Bronchial epithelial cell (primary cell): ENCODE measurements at places on chromosomes 13 and 19. TPM values are rescaled to one million over a fixed set of nuclear protein-coding genes. Genes with fewer than 3 reads are reported as not detected.

- DNase-seq: no peak
These were observed 3.2 kb downstream of the UBAC2 start for GRCh38 chr13:99203601-99204579.

- DNase-seq: no peak
These were observed 5.2 kb upstream of the KBTBD7 start for GRCh38 chr13:41199526-41199925.

- DNase-seq: no peak
These were observed 650.5 kb upstream of the SLC10A2 start for GRCh38 chr13:103716718-103717117.

DNA sequence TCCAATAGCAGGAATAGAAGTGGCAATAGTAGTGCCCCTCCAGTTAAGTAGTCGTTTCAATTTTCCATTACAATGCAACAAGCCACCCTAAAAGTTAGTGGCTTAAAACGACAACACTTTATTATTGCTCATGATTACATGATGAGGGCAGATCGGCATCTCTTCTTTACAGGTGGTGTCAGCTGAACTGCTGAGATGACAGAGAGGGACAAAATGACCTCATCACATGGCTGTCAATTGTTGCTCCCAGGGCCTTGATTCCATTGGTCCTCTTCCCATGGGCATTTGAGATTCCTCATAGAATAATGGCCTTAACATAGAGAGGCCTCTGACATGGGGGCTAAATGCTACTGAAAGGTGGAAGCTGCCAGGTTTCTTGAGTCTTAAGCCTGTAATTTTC, 679.8 kb upstream of the KLHL1 start:
- DNase-seq: no peak

- DNase-seq: no peak
These were observed 155.4 kb downstream of the DCT start for GRCh38 chr13:94323764-94324758.

DNA sequence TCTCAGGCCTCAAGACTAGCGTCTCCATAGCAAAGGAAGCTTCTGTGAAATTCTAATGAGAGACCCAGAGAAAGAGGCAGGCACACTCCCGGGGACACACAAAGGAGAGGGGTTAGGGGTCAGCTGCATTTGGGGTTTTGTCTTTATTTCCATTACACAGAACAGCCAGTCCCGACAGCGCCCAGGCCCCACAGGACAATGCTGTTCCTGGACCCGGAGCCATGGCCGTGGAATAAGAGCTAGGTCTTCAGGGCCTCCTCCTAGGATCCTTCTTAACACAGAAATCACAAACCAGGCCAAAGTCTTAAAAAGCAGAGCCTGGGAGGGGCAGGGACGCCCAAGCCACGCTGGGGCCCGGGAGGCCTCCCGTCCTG, 22.8 kb downstream of the KCTD15 start:
- no peak for DNase-seq

DNA sequence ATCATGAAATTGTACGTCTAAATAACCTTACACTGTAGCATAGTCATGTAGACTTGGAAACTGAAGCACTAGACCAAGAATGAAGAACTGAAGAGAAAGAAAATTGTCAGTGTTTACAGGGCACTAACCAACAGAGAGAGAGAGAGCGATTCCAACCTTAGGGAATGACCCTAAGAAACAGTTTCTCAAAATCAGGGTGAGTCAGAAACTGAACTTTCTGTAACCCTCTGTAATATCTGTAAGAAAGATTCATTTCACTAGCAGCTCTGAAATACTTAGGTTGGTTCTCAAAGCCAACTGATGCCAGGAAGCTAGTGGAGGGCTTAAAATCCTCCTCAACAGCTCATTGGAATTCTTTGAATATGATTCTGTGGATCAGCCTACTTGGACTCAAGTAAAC, 936.9 kb downstream of the EFNB2 start:
- DNase-seq: peak; percentile 14

GRCh38 chr13:33454844-33455705, 169.5 kb upstream of the STARD13 start:
- no peak for DNase-seq

GRCh38 chr19:53463263-53463662, 4.3 kb upstream of the ZNF813 start:
- DNase-seq: no peak

DNA sequence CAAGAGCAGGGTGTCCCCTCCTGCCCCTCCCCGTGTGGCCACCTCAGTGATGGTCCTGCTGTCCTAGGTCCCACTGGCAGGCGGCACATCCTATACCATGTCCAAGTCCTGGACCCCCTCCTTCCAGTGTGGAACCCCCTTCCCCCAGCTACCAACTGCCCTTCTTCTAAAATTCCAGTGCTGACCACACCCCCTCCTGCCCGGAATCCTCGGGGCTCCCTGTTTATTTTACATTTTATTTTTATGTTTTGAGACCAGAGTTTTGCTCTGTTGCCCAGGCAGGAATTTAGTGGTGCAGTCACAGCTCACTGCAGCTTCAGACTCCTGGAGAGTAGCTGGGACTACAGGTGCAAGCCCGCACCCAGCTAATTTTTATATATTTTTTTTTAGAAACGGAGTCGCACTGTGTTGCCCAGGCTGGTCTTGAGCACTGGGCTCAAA, 945 bp upstream of the CPAMD8 start:
- no peak for DNase-seq

GRCh38 chr19:39064405-39064804, 19.8 kb upstream of the ACP7 start:
- DNase-seq: no peak

DNA sequence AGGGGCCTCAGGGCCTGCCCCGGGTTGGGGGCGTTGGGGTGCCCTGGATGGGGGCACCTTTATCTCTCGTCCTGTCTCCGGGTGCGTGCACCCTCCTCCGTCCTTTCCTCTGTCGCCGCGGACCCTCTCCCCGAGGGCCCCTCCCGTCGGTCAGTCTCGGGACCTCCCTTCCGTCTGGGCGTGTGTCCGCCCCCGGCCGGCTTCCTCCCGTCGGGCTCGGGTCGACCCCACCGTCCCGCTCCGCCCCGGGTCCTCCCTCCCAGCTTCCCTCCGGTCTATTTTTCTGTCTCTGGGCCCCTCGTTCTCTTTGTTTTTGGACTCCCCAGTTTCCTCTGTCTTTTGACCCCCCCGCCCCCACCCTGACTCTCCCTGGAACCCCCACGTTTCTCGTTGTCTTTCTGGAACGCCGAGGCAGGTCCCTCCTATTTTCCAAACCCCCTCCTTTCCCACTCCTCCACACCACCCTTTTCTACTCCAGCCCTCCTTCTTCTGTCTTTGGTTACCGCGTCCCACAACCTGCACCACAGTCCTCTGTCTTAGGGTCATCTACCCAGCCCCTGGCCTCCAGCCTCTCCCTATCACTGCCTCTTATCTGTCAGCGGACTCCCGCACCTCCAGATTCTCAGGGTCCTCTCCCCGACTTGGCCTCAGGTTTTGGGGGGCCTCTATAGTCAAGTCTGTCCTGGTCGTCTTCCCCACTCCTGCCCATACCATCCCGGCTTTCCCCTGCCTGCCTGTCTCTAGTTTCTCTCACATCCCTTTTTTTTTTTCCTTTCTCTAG, 757 bp downstream of the EGLN2 start:
- no peak for DNase-seq

DNA sequence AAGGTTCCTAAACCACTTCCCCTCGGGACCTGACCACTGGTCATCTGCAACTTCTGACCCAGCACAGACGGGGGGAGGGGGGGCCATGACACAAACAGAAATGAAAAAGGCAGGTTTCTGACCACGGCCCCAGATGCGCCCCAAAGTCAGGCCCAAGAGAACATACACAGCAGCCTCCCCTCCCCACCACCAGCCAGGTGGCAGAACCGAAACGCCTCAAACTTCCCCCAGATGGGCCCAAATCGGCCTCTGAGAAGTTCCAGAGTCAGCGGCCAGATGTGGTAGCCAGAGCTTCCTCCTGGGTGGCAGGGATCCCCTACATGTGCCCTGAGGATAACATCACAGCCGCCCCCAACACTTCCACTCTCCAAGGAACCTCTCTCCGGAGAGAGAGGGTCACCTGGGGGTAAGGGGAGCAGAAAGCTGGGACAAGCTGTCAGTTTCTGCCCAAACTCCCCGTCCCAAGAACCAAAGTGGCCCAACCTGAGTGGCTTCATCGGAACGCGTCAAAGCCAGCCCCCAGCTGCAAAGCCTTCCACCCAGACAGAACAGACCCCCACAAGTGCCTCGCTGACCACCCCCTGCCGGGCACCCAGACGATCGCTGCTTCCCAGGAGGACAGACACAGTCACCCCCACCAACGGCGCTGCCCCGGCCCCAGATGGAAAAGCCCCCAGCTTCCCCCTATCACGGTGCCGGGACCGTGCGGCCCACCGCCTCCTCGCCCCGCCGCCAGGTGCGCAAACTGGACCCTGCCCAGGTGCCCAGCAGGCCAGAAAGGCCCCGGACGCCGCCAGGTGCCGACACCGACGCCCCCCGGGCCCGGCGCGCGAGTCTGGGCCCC, 800 bp downstream of the ELL start:
- DNase-seq: peak; percentile 4

- DNase-seq: no peak
These were observed 298.3 kb upstream of the DACH1 start for GRCh38 chr13:72165276-72165675.

GRCh38 chr19:11204943-11205349, 7.6 kb upstream of the KANK2 start:
- DNase-seq: no peak

GRCh38 chr13:42393573-42394360, 121.8 kb downstream of the AKAP11 start:
- no peak for DNase-seq

- peak; percentile 17 for DNase-seq
These were observed 1153.7 kb downstream of the PCDH9 start for GRCh38 chr13:66076417-66076816.

DNA sequence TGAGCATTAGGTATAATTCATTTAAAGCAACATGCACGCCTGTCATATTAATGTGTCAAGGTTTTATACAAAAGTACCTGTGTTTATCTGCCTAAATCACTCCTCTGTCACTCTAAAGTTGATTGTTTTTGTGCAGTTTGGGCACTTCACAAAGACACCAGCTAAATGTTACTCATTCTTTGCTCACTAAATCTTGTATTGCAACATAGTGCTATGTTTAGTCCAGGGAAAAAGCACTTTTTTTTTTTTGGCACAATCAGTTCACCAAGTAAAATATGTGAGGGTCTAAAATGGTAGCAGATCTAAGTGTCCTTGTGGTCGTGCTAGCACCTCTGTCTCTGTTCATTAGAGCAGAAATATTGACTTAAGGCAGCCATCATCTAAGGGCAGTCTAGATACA, 2526.7 kb upstream of the PCDH20 start:
- no peak for DNase-seq

GRCh38 chr13:22040810-22041364, 370.0 kb downstream of the FGF9 start:
- peak; percentile 20 for DNase-seq

GRCh38 chr19:4130744-4131438, 7.0 kb upstream of the MAP2K2 start:
- DNase-seq: peak; percentile 69

- DNase-seq: peak; percentile 31
These were observed 109.1 kb downstream of the PCDH9 start for GRCh38 chr13:67120872-67121531.

GRCh38 chr13:21957833-21958232, 287.0 kb downstream of the FGF9 start:
- DNase-seq: no peak

- no peak for DNase-seq
These were observed 91.3 kb downstream of the EDNRB start for GRCh38 chr13:77827332-77827731.

DNA sequence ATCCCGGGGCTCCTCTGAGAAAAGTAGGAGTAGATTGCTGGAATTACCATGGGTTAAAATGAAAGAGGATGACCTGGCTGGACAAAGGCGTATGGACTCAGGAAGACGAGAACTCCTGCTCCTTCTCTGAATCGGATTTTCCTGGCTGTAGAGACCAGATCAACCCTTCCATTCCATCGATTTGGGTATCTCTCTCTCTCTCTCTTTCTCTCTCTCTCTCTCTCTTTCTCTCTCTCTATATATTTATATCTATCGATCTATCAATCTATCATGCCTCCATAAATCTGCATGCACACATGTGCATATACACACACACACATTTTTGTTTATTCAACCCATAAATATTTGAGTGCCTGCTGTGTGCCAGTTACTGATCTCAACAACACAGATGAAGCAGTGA, 234.9 kb downstream of the LMO7 start:
- DNase-seq: no peak

GRCh38 chr13:86870444-86870843, 800.7 kb upstream of the SLITRK5 start:
- DNase-seq: peak; percentile 13

DNA sequence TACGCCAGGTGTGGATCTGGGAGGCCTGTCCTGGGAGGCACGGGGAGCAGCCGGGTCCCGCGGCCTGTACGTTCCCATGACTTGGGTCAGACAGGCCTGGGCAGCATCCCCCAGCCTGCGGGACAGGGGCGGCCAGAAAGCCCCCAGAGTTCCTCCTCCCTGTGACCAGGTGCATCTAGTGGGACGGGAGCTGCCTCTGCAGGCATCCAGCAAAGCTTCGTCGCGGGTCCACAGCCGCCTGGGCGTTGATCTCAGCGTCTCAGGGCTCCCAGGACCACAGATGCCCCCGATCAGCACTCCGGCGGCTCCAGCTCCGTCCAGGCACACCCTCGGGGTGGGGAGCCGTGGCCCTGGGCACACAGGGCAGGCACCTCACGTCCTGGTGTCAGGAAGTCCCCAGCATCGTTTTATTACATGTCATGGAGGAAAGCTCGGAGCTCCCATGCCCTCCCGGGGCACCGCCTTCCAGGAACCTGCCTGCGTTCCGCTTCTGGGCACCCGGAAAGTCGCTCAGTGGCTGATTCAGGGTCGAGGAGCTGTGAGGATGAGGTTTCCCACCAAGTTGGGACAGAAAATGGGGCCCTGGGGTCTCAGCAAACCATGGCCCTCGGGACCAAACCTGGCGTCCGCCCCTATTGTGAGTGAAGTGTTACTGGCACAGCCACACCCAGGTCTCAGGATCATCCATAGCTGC, 1.5 kb upstream of the GZMM start:
- no peak for DNase-seq

- DNase-seq: peak; percentile 18
These were observed 51.5 kb downstream of the SOX21 start for GRCh38 chr13:94660695-94661326.

GRCh38 chr19:43533546-43534304, 737 bp downstream of the ZNF575 start:
- peak; percentile 98 for DNase-seq

- no peak for DNase-seq
These were observed 66.1 kb downstream of the ZNF486 start for GRCh38 chr19:20233105-20233504.

GRCh38 chr19:35225951-35226350, 2.6 kb downstream of the FAM187B start:
- no peak for DNase-seq

GRCh38 chr19:30812099-30812678, 440.0 kb downstream of the ZNF536 start:
- no peak for DNase-seq

PSG11 gene
- not detected in 2 replicates for total RNA-seq

PSG6 gene
- total RNA-seq: not detected in 2 replicates

BRME1 gene
- total RNA-seq: 0.26 and 0.77 TPM in 2 replicates

PTPRH gene
- total RNA-seq: 3.9 and 7.4 TPM in 2 replicates

NCCRP1 gene
- total RNA-seq: 9.5 and 22.4 TPM in 2 replicates

CLDND2 gene
- total RNA-seq: not detected in 2 replicates

LIN37 gene
- 5.3 and 7.0 TPM in 2 replicates for total RNA-seq

FFAR3 gene
- not detected in 2 replicates for total RNA-seq

WDR87 gene
- total RNA-seq: not detected in 2 replicates

ISOC2 gene
- total RNA-seq: 33.2 and 33.3 TPM in 2 replicates

SHISA7 gene
- not detected in 2 replicates for total RNA-seq

ABCA7 gene
- 6.8 and 13.8 TPM in 2 replicates for total RNA-seq
